ENCODE measurements at places on chromosomes 3 and 15.

DNA sequence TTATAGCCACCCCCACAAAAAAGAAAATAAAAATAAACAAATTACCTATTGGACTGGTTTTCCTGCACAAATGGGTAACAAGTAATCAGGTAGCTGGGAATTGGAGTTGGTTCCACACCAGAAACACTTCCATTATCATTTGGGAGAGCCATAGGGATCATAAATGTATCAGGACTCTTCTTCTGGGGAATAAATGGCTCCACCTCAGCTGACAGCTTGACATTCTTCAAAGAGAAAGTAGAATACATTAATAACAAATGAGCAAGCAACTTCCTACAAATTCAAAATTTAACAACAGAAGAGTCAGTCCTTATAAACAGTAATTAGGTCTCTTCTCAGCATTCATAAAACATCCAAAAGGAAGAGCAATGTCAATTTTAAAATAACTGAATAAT is 8.7 kb downstream of the SECISBP2L start:
- no peak for DNase-seq

- peak; percentile 19 for DNase-seq
Observed at GRCh38 chr3:45055411-45056143, 29.5 kb downstream of the CLEC3B start.

DNA sequence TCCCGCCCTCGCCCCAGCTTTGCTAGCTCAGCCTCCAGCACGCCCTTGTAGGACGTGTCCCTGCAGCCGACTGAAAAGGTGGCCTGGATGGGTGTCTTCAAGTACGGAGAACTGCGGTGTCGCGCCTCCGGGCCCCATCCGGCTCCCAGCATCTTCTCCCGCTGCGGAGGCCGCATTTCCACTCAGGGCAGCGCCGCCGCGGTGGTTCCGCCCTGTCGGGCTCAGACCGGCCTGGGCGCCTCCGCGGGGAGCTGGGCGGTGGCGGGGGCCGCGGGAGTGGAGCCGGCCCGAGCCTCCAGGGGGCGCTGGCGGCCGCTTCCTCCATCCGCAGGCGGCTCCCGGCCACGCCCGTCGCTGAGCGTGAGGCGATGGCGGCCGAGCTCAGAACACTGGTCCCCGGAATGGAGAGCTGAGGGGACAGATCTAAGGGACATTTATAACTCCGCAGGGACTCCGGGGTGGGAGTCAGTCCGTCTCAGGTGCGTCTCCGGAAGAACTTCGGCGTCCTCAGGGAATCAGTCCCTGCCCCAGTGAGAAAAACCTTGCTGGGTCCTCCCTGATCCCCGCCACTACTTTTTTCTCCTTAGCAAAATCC is 13.6 kb upstream of the SMCO1 start:
- DNase-seq = peak; percentile 48

DNA sequence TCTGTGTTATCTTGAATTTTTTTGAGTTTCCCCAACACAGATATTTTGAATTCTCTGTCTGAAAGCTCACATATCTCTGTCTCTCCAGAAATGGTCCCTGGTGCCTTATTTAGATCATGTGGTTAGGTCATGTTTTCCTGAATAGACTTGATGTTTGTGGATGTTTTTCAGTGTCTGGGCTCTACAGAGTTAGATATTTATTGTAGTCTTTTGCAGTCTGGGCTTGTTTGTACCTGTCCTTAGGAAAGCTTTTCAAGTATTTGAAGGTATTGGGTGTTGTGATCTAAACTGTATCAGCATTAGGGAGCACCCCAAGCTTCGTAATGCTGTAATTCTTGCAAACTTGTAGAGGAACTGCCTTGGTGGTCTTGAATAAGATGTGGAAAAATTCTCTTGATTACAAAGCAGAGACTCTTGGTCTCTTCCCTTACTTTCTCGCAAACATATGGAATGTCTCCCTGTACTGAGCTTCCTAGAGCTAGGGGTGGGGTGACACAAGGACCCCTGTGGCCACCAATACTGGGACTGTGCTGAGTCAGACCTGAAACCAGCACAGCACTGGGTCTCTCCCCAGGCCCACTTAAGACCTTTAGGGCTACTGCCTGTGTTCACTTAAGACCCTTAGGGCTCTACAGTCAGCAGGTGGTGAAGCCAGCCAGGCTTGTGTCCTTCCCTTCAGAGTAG is 26.5 kb downstream of the TM4SF18 start:
- no peak for DNase-seq

- peak; percentile 93 for DNase-seq
Observed at GRCh38 chr3:120348991-120349854, at the start of gene LRRC58. Gene LRRC58 (minus strand): TSS chr3:120349354. CDS start chr3:120349243, 111 bp downstream.

DNA sequence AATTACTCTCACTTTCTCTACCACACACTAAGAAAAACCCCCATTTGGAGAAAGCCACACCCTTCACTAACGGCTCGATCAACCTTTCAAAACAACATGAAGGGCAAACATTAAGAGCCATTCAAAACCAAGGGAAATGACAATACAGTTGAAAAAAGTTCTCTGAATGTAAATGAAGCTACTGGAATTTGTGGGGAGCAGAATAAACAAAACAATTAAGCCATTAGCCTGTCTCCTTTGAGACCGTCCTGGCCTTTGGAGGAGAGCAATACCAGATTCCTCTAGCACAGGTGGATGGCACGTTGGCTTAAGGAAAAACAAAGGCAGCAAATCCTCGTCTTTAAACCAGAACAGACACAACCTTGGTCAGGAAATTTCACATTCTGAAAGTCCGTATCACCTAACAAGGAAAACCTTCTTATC is 18.7 kb downstream of the MYO1E start:
- no peak for DNase-seq

- DNase-seq = no peak
Observed at GRCh38 chr3:145243875-145244274, 917.1 kb downstream of the PLOD2 start.

DNA sequence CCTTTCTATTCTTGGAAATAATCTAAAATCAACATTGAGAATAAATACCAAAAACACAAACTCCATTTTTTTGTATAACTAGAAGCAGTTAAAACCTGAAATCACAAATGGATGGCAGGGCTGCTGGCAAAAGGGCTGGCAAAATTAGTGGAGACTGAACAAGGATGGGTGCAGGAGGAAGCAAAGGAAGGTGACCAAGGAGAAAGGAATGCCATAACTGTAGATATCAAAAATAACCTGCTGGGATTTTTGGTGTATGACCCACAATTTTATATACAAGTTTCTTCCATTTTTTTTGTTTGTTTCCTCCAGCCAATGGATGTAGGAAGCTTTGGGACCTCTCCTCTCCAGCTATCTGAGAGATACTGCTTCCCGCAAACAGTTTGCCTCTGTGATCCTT is 12.7 kb downstream of the CFAP44 start:
- DNase-seq = no peak

GRCh38 chr3:155086051-155086450 is 5.9 kb downstream of the MME start:
- DNase-seq = no peak

Measured in SHP77 (cell line).